ENCODE measurements at places on chromosomes 5 and 9.
A peak's percentile ranks its signal among the peaks of the same experiment; 100 is the strongest.

DNA sequence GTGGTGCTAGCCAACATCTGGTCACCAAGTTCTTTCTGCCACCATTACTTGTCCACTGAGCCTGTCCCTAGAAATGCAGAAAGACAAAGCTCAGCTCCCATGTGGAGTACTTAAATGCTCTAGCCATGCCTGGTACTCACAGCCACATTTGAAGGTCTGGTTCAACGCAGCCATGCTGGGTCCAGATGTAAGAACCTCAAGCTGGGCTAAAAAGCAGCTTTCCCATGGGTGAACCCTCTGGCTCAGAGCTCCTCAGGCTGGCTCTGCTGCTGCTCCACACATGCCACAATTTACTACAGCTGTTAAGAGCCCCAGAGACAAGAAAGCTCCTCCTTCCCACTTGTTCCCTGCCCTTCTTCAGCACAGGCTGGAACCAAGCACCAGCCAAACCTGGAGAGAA lies 97.1 kb upstream of the LRRTM2 start:
- DNase-seq = no peak

DNA sequence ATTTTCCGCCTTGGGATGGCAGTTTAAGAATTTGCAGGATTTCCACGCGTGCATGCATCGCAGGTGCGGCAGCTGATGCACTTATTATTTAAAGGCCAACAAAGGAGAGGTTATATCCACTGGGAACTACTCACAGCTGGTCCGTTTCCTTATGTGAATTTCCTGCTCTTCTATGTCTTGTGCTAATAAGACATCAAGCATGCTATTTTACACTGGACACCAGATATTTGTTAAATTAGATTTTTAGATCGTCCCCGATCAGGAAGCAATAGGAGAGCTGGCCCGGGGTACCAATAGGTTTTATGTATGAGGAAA lies 476 bp upstream of the DTWD2 start:
- no peak for DNase-seq

DNA sequence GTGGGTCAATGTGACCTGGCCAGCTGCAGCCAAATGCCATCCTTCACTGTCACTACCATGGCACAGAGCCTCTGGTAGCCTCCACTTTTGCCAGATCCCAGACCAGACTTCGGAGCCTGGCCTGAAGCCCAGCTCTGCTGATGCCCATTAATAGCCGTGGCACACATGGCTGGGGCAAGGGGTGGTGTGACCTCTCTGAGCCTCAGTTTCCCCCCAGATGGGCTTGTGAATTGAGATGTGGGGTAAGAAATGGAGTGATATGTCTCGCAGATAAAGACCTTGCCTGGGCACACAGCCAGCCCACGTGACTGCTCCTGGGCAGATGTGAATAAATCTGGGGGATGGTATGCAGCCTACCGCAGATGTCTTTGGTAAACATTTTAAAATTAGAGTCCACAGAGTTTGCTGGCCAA lies 13.9 kb downstream of the SUSD3 start:
- DNase-seq = peak; percentile 60

GRCh38 chr5:180609386-180609785 lies 18.1 kb upstream of the SCGB3A1 start:
- no peak for DNase-seq

DNA sequence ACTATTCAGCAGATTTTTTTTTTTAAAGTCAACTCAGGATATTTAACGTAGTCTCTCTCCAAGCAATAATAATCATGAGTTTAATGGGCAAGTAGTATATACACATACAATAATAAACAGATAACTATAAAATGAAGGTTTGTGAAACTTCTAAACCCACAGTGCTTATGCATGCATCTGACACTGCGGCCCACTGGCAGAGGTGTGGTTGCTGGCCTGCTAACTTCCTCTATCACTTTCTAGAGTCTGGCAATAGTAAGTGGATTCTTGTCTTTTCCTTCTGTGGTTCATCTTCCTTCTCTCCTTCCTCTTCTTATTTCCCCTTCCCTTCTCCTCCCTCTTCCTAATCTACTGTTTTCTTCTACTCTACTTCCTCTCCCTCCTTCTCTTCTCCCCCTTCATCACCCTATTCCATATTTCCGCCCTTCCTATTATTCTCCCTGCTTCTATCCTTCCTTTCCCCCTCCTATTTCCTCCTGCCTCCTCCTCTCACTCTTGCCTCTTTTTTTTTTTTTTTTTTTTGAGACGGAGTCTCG lies 18.6 kb upstream of the AGXT2 start:
- no peak for DNase-seq

DNA sequence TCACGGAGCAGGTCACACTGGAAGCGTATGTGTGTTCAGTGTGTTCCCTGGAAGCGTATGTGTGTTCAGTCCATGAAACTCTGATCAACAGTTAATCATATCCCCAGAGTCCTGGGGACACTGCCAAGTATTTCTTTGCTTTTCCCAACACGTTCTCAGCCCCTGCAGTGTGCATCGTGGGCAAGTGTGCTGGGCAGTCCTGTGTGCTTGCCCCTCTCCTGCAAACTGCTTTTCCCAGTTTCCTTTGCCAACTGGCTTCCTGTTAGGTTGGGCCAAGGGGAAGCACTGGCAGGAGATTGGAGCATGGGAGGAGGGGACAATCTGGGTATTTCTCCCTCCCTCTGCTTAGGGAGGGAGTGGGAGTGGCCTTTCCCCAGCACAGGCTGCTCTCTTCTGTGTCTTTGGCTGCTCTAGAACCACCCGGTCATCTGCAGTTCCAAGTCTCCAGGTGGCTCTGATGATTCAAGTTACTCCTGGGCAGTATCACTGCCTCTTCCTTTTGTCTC lies 36.8 kb upstream of the NEK6 start:
- peak; percentile 33 for DNase-seq

DNA sequence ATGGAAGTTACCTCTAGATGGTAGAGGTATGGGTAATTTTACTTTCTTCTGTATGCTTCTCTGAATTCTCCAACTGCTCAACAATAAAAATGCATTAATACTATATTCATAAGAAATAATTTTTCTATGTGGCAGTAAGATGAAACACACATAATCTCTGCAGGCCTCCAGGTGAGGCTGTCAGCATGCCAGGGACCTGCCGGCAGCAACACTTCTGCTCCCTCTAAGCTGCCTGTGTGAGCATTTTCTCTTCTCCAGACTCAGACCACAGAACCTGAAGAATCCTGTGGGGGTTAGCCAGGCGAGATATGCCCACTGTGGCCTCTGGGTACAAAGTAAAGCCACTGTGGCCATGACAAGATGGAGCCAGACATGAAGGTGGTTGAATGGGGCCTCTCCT lies 316.3 kb downstream of the EBF1 start:
- no peak for DNase-seq

DNA sequence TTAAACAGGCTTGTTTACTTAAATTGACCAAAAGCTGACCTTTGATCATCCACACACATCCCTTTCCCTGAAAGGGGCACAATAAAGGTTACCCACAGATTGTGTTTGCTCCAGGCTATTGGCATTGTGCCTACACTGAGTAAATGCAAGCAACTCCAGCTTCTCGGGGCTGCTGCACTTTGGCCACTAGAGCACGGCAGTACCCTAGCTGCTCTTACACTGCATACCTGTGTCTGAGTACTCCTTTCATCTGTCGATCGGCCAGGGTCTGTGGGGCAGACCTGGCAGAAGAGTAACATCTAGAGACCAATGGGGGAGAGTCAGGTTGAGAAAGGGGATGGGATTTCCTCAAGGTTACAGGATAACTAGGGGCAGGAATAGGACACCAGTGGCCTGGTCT lies 281.9 kb upstream of the NMUR2 start:
- no peak for DNase-seq

DNA sequence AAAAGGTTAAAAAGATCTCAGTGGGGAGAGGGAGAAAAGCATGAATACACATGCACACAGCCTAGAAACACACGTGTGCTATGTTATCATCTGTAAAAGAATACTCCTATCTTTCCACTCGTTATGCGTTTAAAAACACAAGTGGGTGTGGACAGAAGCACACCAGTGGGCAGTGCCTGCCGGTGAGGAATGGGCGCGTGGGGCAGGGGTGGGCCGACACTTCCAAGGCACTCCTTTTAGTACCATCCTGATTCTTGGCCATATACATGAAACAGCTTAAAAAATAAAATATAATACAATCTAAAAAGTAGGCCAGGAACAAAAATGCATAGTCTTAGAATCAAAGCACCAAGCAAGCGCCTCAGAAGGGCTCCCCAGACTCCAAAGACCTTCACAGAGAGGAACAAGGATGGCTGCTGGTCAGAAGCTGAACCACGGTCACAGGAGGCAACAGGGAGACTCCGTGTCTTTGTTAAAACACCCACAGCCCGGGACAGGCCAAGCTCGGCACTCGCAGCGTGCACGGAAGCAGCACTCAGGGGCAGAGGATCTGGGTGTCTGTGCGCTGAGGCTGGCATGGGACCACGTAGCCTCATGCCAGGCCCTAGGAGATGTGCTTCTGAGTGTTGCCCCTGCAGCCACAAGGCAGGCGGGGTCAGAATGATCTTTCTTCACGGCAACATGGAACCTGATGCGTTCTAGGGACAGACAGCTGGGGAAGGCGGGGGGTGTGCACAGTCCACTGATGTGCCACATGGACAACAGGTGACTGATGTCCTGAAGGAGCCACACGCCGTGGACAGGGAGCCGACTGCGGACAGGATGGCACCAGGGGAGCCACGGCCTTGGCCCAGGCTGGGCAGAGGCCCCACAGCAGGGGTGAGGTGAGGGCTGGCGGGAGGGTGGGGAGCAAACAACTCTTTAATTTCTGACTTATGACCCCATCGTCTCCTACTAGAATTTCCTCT lies 15.9 kb downstream of the BRD9 start:
- no peak for DNase-seq

DNA sequence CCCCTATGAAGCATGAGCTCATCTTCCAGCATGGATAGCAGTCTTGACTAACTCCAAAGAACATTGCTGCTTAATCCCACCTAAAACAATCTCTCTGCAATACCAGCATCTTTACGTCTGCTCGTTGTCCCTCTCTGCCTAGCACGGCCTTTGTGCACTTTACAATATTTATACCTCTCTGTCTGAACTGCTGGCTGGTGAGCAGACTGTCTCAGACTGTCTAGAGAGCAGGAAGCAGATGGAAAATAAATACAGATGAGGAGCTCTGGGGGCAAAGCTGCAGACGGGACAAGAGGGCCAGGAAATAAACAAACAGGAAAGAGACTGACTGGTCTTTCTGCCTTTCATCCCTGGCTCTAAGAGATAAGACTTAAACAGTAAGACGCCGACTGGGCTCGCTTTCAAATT lies 224.8 kb downstream of the ENC1 start:
- no peak for DNase-seq

GRCh38 chr5:137026296-137026695 lies 472.8 kb downstream of the SPOCK1 start:
- no peak for DNase-seq

DNA sequence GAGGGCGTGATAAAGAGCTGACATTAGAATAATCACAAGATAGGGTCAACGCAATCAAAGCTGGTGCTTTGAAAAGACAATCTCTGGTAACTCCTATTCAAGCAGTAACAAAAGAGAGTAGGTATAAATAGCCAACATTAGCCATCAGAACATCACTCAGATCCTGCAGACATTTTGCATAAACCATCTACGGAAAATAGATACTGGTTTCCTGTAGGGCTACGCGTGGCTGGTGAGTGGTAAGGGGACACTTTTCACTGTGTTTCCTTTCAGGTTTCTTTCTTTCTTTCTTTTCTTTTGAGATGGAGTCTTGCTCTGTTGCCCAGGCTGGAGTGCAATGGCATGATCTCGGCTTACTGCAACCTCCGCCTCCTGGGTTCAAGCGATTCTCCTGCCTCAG lies 22.3 kb downstream of the TTF1 start:
- DNase-seq = no peak

DNA sequence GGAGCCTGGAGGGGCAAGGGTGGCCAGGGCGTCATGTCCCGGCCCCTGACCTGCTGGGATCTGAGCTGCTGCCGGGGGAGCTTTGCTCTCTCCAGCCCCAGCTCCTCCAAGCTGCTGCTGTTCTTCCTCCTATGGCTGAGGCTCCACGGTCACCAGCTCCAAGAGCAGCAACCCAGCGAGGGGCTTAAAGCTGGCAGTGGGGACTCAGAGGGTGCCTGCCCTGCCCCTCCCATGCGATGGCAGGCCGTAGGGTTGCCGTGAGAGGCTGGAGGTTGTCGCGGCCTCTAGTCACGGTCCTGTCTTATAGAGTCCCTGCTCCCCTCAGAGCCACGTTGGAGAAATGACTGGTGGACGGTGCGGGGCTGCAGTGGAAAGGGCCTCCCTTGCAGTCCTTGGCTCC lies 19.5 kb downstream of the DBH start:
- no peak for DNase-seq

DNA sequence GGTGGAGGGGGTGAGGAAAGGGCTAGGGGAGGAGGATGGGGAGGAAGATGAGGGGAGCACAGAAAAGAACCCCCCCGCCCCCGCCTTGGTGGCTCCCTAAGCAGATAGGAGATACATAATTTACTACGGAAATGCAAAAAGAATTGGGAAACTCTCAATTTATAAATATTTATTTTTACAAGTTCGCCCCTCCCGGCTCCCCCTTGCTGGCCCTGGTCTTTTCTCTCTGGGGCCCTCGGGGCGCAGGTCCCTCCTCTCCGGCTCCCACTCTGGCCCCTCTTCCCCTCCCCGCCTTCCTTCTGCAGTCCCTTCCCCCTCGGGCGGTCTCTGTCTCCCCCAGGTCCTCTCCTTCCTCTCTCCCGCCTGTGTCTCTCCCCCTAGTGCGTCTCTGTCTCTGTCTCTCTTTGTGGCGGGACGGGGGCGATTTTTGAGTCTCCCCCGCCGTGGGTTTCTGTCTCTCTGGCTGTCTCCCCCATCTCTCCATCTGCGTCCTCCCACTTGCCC lies 173.6 kb upstream of the IER5L start:
- DNase-seq = no peak

DNA sequence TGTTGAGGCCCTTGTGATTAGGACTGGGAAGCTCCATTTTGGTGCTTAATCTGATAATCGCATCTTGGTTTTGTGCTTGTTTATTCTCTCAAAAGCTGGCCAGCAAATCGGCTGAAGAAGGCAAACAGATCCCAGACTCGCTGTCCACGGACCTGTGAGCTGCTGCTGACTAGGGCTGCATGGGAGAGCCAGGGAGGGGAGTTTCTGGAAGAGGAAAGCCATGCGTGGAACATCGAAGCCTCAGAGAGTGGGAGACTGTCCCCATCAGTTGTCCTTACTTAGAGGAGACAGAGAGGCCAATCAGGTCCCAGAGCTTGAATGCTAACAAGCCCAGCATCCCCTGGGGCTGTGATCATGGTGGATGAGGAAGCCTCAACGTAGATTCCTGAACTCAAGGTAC lies 23.0 kb upstream of the FOXI1 start:
- DNase-seq = no peak

DNA sequence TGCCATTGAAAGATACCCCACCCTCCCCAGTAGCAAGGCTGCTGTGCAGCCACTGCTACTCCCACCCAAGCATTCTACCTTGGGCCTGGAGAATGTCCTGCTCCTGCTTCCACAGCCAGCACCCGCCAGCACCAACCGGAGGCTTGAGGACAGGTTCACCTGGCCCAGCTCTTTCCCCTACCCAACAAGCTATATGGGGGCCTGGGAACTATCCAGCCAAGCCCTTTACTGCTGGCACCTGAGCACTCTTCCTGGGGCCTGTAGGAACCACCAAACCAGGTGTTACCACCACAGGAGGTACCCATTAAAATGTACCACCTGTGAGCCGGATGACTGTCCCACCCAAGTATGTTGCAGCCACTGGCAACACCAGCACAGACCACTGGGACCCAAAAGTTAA lies 86.1 kb upstream of the GHR start:
- no peak for DNase-seq

GRCh38 chr9:83270116-83270515 lies 207.2 kb upstream of the RASEF start:
- DNase-seq = no peak

Data from fibroblast of upper back skin (primary cell).